ENCODE measurements at places on chromosomes 6 and 20. TPM values are rescaled to one million over a fixed set of nuclear protein-coding genes. Genes with fewer than 3 reads are reported as not detected.

DNA sequence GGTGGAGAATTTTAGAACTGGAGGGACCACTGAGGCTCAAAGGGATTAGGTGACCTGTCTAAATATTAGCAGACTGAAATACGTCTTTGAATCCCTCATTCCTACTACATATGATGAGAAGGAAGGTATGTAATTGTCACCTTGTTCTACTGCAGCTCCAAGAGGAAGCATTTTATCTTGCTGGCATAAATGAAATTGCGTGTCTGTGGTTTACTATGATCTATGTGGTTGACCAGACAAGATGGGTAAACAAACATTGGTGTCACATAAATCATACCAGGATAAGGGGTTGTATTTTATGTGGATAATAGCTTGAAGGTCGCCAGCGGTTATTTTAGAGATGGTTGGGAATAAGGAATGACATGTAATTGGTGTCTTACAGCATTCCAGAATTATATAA lies 78.2 kb downstream of the LAMA4 start:
- no peak overlapping the region for H3K27ac ChIP-seq
- H3K4me1 ChIP-seq = peaks cover 21% of the 10 kb centered on the region
- H3K4me3 ChIP-seq = no peak overlapping the region
- no peaks in the 10 kb centered on the region for H3K27me3 ChIP-seq

DNA sequence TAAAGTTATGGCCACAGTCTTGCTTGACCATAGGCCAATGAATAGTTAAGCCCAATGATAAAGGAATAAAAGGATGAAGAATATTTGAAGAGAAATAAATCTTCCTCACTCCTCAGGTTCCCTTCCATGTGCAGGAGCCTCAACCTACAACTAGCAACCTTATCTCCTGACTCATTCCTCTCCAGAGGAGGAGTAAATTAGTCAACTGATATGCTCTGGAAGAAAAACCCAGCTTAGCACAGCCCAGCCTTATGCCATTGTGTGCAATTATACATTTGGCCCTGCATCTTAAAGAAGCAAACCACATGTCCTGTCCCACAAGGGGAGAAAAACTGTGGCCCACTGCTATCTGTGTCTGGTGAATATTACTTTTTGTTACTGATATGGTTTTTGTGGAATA lies 82.1 kb downstream of the PHIP start:
- H3K36me3 ChIP-seq = peaks cover 99% of the 10 kb centered on the region
- H3K27ac ChIP-seq = no peak overlapping the region
- no peak for DNase-seq

DNA sequence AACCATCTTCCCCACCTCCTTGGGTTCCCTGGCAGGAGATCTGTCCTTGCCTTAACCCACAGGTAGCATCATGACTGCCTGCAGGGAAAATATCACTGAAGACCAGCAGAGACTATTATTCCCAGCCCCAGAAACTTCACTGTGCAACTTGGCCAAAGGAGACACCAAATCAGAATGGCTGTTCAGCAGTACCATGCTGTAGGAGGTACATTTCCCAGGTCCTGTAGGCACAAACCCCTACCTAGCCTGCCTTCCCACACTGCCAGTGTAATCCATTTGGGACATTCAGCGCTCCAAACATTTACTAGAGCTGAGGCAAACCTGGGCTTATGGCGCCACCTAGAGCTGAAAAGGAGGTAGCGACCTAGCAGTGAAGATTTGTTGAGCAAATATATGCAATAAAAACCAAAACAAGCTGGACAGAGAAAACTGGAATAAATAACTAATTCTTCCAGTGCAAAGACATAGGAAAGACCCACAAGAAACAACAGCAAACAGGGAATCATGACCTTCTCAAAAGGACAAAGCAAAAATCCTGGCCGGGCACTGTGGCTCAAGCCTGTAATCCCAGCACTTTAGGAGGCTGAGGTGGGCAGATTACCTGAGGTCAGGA lies 60.3 kb downstream of the VTA1 start:
- no peaks in the 10 kb centered on the region for H3K36me3 ChIP-seq
- DNase-seq = peak; percentile 60
- H3K27me3 ChIP-seq = no peaks in the 10 kb centered on the region
- no peaks in the 10 kb centered on the region for H3K4me1 ChIP-seq
- H3K4me3 ChIP-seq = no peak overlapping the region
- H3K27ac ChIP-seq = no peak overlapping the region

- peak overlapping the region; percentile 93 for H3K27ac ChIP-seq
Measured at GRCh38 chr6:53358440-53359094, 9.8 kb upstream of the ELOVL5 start.

Gene DEFB119
- polyA plus RNA-seq = not detected

Gene LRRN4
- not detected for polyA plus RNA-seq

Data from stomach (tissue), 19 donors.